ENCODE measurements at places on chromosomes 5 and 9.

GRCh38 chr5:56464935-56465768 lies 232.0 kb upstream of the ANKRD55 start:
- DNase-seq, result no peak

DNA sequence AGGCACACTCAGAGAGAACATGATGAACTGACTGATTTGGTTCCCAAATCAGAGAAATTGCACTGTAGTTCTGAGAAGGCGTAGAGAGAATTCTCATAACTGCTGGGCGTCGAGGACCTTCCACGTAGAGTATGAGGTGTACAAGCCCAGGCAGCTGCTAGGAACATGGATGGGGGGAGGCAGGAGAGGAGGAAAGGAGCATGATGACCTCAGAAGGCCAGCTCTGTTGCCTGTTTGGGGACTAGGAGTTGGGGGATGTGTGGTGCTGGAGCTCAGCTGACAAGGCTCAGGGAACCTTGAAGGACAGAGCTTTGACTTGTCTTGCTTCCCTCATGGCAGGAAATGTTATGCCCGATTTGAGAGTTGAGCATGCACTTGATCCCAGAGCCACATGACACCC lies 485.4 kb downstream of the IRX1 start:
- DNase-seq, result no peak

DNA sequence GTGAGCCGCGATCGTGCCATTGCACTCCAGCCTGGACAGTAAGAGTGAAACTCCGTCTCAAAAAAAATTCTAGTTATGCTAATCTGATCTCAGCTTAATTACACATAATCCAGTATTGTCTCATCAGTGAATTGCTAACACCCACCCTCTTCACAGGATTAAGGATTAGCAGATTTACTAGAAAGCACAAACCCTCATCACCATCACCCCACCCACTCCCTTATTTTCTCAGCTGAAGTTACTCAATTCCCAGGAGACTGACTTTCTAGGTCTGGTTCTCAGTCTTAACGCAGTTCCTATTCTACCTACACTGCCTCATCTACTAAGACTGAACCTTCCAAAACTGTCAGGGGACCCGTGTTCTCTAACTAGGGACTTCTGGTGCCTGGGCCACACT lies 9.0 kb downstream of the TOR1B start:
- no peak for DNase-seq

DNA sequence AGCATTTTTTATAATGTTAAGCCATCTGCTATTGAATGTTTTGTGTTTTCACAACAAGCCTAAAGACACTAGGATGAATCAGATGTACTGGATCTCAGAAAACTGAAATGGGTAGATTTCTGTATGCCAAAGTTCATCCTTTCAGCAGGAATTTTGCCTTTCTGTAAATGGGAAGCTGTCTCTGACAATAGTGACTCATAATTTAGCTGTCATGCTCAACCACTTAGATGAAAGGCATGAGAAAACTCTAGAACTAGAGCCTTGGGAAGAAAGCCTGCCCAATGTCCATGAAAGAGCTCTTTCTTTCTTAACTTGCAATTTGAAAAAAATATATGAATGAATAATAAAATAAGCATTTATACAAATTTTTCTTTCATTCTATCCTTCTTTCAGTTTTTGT lies 616.0 kb upstream of the EDIL3 start:
- DNase-seq, result no peak

Data from stimulated activated CD4-positive, alpha-beta T cell treated with anti-CD3 and anti-CD28 coated beads, Interleukin-4, amount 100 ng/mL, for 48 hours (primary cell).